GM18507 (cell line): ENCODE measurements at places on chromosomes 12 and 14.

GRCh38 chr12:76878099-76878898 is 520 bp downstream of the CSRP2 start:
- DNase-seq, result no peak

DNA sequence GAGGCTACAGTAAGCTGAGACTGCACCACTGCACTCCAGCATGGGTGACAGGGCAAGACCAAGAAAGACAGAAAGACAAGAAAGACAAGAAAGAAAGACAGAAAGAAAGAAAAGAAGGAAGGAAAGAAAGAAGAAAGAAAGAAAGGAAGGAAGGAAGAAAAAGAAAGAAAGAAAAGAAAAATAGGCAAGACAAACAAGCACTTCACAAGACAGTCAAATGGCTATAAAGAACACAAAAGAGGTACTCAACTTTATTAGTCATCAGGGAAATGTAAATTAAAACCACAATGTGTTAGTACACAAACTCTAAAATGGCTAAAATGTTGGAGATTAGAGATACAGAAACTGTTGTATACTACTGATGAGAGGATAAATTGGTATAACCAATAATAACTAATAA is 6.6 kb downstream of the ATXN3 start:
- DNase-seq, result no peak

GRCh38 chr12:121323908-121324307 is 27.4 kb upstream of the CAMKK2 start:
- DNase-seq, result no peak

DNA sequence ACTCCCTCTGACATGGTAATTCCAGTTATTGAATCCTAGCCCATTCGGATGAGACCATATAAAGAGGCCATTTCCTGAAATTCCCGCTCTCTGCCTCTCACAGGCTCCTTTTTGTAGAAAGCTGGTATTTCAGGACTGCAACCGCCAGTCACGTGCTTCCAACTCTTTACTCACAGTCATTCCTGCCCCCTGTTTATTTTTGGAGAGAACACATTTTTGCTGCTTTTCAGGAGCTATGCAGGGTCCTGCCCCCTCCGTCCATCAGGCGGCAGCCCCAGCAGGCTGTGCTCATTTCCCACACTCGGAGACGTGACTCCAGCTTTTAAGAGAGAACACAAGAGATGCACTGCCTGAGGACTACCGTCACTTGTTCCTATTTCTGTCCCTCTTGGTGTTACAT is 26.8 kb downstream of the IFT43 start:
- DNase-seq, result no peak

GRCh38 chr14:105147671-105148603 is 20.6 kb downstream of the JAG2 start:
- DNase-seq, result no peak

DNA sequence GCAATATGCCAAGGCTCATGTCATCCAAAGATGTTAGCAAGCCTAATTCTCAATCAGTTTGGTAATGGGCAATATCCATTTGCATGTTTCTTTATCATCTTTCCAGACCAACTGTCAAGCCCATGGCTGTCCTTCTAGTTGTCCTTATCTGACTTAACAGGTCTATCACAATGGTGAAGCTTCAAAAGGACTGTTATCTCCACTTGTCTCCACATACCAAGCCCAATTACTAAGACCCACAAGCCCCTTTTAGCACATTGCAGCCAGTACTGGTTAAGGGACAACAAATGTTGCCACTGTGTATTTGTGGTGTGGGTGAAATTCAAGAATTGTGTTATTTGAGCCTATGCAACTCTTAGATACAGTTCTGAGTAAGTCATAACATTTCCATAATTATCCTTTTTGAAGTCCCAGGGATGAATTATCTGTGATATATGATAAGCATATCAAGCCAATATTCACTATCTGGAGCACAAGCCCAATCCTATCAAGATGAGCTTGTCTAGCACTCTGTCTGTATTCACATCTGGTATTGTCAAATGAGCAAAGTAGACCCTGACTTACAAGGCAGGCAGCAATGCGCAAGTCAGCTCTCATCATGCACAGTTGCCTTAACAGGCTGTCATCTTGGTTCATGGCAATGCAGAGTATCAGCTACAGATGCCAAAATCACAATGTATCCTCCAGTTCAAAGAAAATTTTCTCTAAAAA is 19.3 kb upstream of the ST8SIA1 start:
- DNase-seq, result no peak

GRCh38 chr12:92736605-92737004 is 33.8 kb downstream of the PLEKHG7 start:
- no peak for DNase-seq

GRCh38 chr14:75823334-75823733 is 158.5 kb downstream of the TGFB3 start:
- DNase-seq, result no peak

- DNase-seq, result no peak
Measured at GRCh38 chr14:49614196-49614595, 6.2 kb downstream of the RPL36AL start.

- no peak for DNase-seq
Measured at GRCh38 chr12:124347335-124347734, 52.4 kb downstream of the RFLNA start.

GRCh38 chr12:72448089-72448488 is 175.9 kb downstream of the TRHDE start:
- no peak for DNase-seq

- DNase-seq, result no peak
Measured at GRCh38 chr12:132488127-132489077, 1.5 kb upstream of the FBRSL1 start.

- peak; percentile 22 for DNase-seq
Measured at GRCh38 chr12:49451468-49452259, 84.4 kb downstream of the SPATS2 start.

DNA sequence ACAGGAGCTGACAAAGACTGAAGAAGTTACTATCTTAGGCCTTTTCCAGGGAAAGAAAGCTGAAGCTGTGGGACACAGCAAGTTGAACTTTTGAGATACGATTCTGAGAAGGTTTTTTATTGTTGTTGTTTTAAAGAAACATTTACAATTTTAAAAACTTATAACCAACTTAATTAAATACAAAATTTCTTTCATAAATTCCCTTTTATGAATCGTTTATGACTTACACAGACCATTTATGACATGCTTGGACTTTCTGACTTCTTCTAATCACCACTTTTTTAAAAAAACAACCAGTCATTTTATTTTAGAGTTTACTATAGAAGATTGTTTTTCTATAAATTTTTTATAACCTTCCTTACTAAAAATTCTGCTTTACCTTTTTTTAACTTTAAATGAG is 68.7 kb downstream of the DHRS2 start:
- DNase-seq, result no peak

DNA sequence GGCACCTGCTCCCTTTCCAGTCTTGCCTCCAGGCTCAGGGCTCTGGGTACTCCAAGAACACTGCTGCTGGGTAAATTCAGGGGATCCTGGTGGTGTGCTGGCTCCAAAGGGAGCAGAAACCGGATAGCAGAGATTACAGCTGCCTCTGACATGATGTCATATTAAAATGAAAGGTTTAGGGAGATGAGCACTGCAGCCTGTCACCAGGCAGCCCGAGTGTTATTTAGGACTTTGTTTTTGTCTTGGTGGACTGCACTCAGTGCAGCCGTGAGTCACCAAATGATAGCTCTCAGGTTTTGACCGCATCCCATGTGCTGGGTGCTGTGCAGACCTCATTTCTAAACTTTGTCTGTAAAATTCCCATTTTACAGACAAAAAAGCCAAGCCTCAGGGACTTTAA is 266.0 kb upstream of the CRY1 start:
- no peak for DNase-seq

DNA sequence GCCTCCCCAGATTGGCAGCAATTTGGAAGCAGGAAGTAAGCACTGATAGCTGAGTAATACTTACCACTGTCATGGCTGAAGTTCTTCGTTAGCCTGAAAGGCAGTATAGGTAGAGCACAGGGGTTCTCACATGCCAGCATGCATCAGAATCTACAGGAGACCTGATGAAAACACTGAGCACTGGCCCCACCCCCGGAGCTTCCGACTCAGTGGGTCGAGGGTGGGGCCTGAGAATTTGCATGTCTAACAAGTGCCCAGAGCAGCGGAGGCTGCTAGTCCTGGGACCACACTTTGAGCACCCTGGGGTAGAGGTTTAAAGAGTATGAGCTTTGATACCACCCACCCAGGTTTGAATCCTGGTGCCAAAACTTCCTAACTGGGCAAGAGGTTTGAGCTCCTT is 89.6 kb downstream of the FBXW8 start:
- DNase-seq, result no peak

- no peak for DNase-seq
Measured at GRCh38 chr14:106843386-106843785, 1317.0 kb downstream of the TMEM121 start.

- DNase-seq, result peak; percentile 60
Measured at GRCh38 chr14:64235652-64236640, 58.2 kb downstream of the ESR2 start.

DNA sequence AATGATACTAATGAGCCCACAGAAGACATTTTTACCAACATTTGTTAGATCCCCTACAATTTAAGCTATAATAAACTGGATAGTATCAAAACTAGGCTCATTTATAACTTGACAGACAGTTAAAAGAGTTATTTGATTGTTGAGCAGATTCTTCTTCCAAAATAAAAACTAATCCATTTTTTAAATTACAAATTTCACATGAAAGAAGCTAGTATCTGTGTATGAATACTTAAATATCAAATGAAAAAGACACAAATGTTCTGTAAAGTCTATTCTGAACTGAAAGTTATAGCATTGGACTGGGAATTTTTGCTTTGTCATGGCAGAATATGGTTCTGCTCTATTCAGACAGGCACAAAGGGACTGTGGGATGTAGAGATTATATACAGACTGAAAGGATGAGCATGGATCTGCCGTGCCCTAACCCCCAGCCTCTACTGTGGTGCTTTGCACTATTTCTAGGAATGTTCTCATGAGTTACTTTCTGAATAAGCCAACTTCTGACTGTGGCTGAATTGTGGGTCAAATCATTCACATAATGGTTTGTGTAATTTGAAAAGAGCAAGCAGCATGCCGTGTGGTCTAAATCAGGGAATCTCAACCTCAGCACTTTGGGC is 352.7 kb downstream of the KCNH5 start:
- no peak for DNase-seq

DNA sequence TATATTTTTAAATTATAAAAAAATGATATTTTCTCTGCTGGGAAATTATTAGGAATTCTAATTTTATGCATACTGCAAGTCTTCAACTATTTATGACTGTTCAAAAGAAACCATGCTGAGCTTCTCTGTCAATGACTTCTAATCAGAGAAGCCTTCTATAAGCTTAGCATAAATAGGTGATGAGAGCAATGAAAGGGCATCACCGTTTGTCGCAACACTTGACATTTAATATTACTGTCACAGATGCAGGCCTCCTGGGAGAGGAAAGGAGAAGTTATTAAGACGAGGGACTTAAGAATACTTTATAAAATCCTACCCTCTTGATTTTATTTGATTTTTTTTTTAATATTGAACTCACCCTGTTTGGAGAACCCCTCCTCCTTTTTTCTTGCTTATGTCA is 69.8 kb downstream of the CAPZA3 start:
- no peak for DNase-seq

DNA sequence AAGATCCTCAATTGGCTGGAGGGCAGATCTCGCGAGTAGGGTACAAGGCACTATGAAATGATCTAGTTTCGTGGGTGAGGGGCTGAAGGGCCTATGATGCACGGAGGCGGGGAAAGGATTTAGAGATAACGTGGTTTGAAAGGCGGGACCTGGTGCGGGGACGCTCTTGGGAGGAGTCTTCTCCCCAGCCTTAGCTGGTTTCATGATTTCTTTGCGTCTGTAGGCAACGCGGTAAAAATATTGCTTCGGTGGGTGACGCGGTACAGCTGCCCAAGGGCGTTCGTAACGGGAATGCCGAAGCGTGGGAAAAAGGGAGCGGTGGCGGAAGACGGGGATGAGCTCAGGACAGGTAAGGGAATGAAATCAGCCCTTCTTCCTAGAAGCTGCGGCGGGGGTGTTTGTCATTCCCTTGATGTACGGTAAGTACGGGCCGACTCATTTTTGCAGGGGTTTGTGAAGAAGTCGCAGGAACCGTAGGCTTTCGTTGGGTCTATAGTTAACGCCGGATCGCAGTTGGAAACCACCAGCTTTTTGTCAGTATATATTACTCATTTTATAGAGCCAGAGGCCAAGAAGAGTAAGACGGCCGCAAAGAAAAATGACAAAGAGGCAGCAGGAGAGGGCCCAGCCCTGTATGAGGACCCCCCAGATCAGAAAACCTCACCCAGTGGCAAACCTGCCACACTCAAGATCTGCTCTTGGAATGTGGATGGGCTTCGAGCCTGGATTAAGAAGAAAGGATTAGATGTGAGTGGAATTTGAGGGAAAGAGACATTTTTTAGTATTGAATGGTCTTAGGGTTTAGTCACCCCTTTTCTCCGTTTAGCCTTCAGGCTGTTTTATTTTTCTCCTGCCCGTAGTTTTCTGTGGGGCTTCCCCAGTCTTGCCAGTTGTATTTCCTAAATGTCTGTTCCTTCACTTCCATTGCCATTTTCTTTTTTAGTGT is 602 bp downstream of the APEX1 start:
- DNase-seq, result no peak

DNA sequence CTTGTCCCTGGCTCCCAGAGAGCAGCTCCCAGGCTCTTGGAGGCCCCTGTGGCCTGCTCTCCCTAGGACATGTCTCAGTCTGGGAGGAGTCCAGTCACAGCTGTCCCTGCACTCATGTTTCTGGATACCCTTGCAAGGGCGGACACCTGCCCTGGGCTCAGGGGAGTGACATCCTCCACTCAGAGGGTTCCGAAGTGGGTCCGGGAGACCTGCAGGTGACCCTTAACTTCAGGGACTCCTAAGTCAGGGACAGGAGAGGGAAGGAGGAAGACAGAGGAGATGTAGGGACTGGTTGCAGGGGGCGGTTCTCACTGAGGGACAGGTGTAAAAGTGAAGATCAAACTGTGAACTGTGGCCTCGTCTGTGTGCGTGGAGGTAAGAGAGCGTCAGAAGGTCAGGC is 37.6 kb downstream of the CACNA2D4 start:
- DNase-seq, result no peak

DNA sequence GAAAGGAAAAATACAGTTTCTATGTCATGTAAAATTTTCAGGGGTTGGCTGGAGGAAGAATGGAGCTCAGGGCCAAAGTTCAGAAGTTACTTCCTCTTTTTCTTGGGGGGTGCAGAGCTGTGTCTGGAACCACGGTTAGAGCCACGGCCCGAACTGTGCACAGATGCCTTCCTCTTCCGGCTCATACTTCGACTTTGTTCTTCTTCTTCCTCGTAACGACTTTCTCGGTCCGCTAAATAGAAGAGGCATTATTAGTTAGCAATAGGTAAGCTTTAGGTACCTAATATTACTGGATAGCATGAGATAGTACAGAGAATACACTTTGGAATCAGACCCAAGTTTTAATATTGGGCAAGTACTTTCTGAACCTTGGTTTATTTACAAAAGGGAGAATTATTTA is 31.2 kb downstream of the SUPT16H start:
- DNase-seq, result no peak

DNA sequence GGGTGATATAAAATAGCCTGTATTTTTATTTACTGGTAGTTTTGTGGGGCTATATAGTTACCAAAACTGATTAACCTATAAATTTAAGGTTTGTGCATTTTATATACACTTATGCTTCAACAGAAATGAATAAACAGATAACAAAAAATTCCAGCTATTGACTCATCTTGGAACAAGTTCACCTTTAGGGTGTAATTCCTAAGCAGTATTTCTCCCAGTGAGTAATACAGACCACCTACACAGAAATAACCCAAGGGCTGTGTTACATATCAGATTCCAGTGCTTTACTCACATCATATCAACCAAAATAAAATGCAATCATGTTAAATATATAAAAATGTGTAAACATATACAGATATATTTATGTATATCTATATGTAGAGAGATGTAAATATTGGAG is 345.6 kb downstream of the ADAMTS20 start:
- DNase-seq, result no peak
